ENCODE measurements at places on chromosomes 11 and 22. TPM values are rescaled to one million over a fixed set of nuclear protein-coding genes. Genes with fewer than 3 reads are reported as not detected.

ASCL2 gene
- not detected for total RNA-seq

MTCH2 gene
- 97.5 TPM for total RNA-seq

KIF18A gene
- 4.1 TPM for total RNA-seq

MMP11 gene
- 38.2 TPM for total RNA-seq

ARHGAP8 gene
- 1.3 TPM for total RNA-seq

GDPD4 gene
- not detected for total RNA-seq

CHADL gene
- total RNA-seq = 3.3 TPM

CSF2RB gene
- total RNA-seq = 0.60 TPM

OTOG gene
- 0.15 TPM for total RNA-seq

B4GAT1 gene
- 138 TPM for total RNA-seq

OR51E2 gene
- total RNA-seq = not detected

BARX2 gene
- total RNA-seq = 0.36 TPM

MMP12 gene
- not detected for total RNA-seq

OR10V1 gene
- not detected for total RNA-seq

SPDYC gene
- not detected for total RNA-seq

MMP13 gene
- total RNA-seq = not detected

CYTH4 gene
- not detected for total RNA-seq

TMA7B gene
- not detected for total RNA-seq

PARVG gene
- total RNA-seq = 0.33 TPM

TNNI2 gene
- 1.8 TPM for total RNA-seq

MGAT3 gene
- 38.0 TPM for total RNA-seq

SCO2 gene
- not detected for total RNA-seq

LRRC32 gene
- total RNA-seq = 15.9 TPM

C11orf86 gene
- not detected for total RNA-seq

PTH gene
- not detected for total RNA-seq

SERPIND1 gene
- 1.3 TPM for total RNA-seq

OR10D3 gene
- not detected for total RNA-seq

MS4A6A gene
- total RNA-seq = 0.83 TPM

CST6 gene
- not detected for total RNA-seq

C22orf42 gene
- not detected for total RNA-seq

PDGFB gene
- total RNA-seq = 18.2 TPM

CSRP3 gene
- 337 TPM for total RNA-seq

Data from cardiac muscle cell (in vitro differentiated cells and primary cell).